ENCODE measurements at places on chromosomes 11 and 22. TPM values are rescaled to one million over a fixed set of nuclear protein-coding genes. Genes with fewer than 3 reads are reported as not detected.

- peak; percentile 36 for DNase-seq
Measured at GRCh38 chr11:45102810-45103621, 43.4 kb upstream of the PRDM11 start.

DNA sequence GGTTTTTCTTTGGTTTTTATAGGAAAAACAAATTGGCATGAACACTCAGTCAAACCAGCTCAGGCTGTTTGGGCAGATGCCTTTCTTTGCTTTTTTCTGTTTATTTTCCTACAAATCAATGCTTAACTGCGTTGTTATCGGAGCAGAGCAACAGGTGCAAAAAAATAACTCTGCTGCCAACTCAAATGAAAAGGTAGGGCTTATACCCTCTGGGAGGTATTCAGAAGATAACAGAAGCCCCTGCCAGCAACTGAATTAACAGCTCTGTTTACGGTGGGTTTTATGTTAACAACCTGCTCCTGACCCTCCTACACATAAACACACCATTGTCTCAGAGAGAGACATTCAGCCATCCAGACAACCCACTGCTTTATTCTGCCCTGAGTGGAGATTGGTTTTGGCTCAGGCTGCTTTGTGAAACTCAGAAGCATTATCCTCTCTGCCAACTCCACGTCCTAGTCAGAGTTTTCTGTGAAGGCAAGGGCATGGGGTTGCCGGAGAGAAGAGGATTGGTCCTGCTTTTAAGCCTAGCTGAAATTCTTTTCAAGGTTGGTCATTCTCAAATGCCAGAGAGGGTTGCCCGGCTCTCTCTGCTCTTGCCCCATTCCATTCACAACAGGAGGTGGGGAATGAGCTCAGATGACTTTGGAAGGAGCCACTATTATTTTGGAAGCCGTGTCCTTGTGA lies 11.4 kb downstream of the EHF start:
- no peak for DNase-seq

The CRYBA4 gene
- not detected for total RNA-seq

GRCh38 chr22:40123387-40123786 lies 54.3 kb upstream of the TNRC6B start:
- DNase-seq: no peak

The FAM180B gene
- total RNA-seq: not detected

DNA sequence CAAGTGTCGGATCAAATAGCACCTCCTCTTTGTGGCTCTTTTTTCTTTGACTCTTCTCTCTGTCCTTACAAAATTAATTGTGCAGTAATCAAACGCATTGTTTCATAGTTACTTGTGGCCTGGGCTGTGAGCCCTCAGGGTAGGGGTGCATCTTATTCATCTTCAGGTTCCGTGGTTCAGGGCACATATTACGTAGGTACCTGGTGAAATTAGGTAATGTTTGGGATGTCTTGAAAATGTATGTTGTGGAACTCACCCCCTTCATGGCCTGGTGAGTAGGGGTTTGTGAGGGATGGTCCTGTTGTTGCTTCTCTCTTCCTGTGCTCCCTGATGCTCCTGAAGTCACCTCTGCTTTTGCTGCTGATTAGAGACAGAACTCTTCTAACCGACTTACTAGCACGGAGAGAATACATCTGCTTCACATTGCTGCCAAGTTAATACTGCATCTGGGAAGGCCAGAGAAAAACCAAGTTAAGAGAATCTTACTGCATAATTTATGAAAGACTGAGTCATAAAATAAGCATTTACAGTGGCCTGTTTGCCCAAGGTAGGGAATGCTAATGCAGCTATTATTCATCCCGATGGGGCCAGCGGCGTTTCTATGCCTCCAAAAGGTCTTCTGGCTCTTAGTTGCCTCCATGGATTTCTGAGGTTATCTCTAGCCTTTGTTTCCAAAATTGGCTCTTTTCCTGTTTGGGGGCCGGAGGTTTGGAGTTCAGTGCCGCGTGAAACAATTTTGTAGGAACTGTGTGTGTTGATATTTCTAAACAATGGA lies 66.9 kb downstream of the TBC1D22A start:
- DNase-seq: peak; percentile 33

DNA sequence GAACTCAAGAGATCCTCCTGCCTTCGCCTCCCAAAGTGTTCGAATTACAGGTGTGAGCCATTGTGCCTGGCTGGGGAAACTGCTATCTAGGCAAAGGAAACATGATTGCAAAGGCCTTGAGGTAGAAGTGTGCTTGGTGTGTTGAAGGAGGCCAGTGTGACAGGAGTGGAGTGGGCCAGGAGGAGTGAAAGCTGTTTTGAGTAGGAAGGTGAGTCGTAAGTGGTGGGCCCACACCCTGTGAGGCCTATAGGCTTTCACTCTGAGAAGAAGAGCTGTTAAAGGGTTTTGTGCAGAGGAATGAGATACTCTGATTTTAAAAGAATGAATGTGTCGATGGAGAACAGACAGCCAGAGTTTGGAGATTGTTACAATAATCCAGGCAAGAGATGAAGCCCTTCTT lies 43.4 kb downstream of the WEE1 start:
- no peak for DNase-seq

The DKK3 gene
- total RNA-seq: 1,099 TPM

DNA sequence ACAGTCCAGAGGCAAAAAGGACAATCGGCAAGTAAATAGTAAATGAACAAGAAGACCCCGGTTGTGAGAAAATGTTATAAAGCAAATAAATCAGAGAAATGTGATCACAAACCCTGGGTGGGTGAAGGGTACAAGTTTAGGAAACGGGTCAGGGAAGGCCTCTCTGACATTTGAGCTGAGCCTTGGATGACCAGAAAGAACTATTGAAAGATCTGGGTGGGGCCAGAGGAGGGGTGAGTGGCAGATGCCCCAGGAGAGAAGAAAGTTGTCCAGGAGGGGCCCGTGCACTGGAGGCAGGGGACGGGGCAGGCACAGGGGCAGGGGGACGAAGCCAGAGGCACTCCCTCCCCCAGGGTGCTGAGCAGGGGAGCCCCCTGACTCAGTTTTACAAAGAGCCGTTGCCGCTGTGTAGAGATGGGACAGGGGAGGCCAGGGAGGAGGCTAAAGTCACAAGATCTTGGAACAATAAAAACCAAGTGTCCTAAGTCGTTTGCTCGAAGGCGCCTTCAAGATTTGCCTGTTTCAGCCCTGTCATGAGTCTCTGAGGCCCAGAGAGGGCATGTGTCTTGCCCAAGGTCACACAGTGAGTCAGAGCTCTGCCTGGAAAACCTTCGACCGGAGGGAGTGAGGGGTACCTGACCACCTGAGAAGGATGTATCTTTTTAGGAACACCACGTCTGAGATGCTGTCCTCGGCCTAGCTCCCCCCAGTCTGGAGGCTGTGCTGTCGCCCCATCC lies 10.8 kb upstream of the PDGFB start:
- DNase-seq: no peak

DNA sequence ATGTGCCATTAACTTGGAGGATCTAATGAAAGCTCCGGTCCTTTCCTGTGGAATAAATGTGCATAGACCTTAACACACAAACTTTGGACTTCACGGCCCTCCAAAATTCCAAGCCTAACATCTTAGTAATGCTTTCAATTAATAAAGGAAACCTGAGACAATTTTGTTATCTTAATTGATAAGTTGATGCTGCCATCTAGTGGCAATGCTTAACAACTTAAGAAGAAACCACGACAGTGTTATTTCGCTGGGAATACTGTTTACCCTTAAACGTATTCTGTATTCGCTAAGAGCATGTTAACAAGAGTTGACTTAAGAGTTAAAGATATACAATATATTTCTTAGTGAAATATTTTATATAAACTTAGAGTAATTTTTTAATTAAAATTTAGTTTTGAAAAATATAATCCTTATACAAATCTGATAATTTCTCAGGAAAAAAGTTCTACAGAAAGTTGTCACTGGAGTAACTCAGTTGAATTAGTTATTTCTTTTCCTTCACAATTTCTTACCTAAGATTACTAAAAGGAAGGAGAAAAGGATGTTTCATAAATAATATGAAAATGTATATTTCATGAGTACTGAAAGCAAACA lies 35.0 kb upstream of the OR9G4 start:
- DNase-seq: peak; percentile 48
